Stimulated activated CD8-positive, alpha-beta memory T cell treated with anti-CD3 and anti-CD28 coated beads, Interleukin-7, amount 100 ng/mL, for 1 hour (primary cell): ENCODE measurements at places on chromosomes 4 and X.

- no peak for DNase-seq
Measured at GRCh38 chr4:178784491-178784890, 1342.3 kb upstream of the AGA start.

- no peak for DNase-seq
Measured at GRCh38 chr4:6731780-6732179, 15.8 kb downstream of the BLOC1S4 start.

DNA sequence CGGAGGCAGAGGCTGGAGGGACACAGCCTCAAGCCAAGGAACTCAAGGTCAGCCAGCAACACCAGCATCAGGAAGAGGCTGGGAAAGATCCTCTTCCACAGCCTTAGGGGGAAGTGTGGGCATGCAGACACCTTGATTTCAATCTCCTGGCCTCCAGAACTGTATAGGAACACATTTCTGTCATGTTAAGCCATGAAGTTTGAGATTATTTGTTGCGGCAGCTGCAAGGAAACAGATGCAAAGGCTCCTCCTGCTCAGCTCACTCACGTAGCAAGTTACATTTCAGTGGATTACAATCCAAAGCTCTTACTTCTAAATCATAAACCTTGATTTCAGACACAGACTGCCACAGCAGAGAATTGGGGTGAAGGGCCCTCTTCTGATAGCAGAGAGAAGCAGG, 68.6 kb upstream of the C4orf50 start:
- DNase-seq: no peak

- DNase-seq: no peak
Measured at GRCh38 chr4:133802359-133803140, 399.0 kb downstream of the PABPC4L start.

- no peak for DNase-seq
Measured at GRCh38 chr4:102037566-102037965, 247.0 kb downstream of the BANK1 start.

DNA sequence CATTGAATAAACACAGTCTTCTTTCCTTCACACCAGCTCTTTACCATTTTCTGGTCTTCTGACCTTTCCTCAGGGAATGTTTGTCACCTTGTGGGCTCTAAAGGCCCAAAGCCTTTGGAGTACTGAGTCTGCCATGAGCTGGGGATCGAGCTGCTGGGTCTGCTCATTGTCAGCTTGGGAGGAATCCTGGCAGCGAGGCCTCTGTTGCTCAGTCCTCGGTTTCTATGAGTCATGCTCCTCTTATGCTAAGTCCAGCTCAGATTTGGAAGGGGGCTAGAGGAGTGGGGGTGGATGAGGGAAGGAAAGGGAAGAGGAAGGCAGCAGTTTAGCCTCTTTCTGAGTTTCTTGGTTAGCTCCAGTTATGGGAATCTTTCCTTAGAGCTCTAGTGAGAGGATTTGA, 31.1 kb downstream of the NHSL2 start:
- DNase-seq: no peak

- no peak for DNase-seq
Measured at GRCh38 chrX:2387614-2388239, 113.0 kb downstream of the DHRSX start.

GRCh38 chrX:68532831-68533533, 34.1 kb downstream of the YIPF6 start:
- no peak for DNase-seq

DNA sequence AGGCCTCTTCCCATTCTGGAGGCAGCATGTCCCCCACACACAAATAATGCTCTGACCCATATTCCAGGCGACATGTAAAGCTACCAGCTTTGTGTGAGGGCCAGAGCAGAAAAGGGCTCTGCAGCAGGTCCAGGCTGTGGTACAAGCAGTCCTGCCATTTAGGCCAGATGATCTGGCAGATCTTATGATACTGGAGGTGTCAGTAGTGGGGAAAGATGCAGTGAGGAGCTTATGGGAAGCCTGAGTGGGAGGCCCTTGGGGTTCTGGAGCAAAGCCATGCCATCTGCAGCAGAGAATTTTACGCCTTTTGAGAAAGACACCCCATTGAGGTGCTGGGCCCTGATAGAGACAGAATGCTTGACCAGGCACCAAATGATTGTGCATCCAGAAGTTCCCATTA, 7.7 kb downstream of the SYN1 start:
- no peak for DNase-seq

- DNase-seq: no peak
Measured at GRCh38 chr4:119093042-119093827, 42.4 kb upstream of the MYOZ2 start.
